ENCODE measurements at places on chromosomes 3 and 15. TPM values are rescaled to one million over a fixed set of nuclear protein-coding genes. Genes with fewer than 3 reads are reported as not detected.

GRCh38 chr3:140219291-140219690 is 284.3 kb downstream of the CLSTN2 start:
- peak; percentile 35 for DNase-seq

GRCh38 chr15:68693071-68693470 is 114.3 kb downstream of the CORO2B start:
- DNase-seq = peak; percentile 57

DNA sequence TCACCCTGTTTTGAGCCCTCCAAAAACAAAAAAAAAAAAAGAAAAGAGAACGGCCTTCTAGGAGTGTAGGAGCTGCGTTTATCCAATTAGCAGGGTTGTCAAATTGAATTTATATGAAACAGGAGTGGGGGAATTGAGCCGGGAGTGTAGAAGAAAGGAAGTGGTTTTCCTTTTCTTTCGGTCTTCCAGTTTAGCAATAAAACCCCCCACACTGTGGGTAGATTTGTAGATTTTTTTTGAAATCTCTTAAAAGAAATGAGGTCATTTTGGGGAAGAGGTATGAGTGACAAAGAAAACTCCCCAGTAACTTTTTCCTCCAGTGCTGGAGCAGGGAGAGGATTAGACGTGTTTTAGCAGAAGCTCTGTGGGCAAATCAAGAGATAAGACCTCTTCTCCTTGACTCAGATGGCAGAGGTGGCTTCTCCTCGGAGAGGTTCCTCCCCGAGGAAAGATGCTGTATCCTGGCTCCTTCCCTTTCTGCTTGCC is 30.8 kb downstream of the BOC start:
- peak; percentile 67 for DNase-seq

- peak; percentile 48 for DNase-seq
Measured at GRCh38 chr3:190382082-190382481, 5.9 kb upstream of the CLDN16 start.

The DISP2 gene
- 0.19 TPM for total RNA-seq

DNA sequence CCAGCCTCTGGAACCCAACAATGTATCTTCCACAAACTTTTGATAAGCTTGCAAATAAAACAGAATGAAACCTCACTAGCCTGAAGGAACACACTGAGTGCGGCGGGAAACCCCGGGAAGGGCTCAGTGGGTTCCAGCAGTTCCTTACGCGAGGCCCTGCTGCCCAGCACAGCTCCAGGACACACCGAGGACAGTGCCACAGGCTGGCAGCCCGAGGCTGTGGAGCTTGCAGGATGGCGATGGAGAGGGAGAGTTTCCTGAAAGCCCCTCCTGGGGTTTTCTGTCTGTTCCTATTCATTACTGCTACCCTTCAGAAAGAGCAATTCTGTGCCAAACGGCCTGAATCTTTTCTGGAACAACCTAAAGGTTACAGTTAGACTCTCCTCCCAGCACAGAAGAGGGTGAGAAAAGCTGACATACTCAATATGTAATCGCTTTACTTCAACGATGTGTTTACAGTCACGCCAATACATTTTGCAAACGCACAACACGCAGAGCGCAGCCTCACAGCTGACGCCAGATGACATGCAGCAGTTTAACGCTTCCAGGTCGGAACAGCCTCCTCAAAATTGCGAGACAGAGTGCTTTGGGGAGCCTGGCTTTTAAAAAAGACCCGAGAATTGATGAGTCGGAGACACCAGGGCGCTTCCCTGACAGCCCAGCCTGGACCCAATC is 57.1 kb upstream of the RPL32 start:
- DNase-seq = no peak

DNA sequence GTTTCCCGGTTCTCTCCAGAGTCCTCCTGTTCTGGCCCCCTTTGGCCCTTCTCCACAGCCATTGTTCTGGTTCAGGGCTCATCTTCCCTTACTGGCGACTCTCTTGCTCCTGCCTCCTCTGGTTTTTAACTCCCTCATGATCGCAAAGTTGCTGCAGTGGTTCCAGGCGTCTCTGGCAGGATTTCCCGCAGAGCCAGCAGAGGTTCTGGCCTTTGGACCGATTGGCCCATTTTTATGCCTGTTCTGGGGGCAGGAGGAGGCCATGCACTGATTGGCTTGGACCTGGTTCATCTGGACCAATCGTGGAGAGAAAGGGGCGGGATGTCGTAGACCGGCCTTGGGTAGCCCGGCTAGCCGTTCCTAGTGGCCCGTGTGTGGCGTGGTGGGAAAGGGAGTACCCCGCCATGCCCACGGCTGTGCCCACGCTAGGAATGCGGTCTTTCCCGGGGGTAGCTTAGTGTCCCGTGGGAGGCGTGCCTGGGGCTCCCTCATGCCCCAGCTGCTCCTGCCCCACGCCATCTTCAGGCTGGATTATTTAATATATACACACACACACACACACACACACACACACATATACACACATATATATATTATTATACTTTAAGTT is 113.4 kb downstream of the FBLN2 start:
- no peak for DNase-seq

- no peak for DNase-seq
Measured at GRCh38 chr3:180189310-180189648, 152.5 kb upstream of the PEX5L start.

The C3orf85 gene
- total RNA-seq = not detected

The ZCWPW2 gene
- total RNA-seq = not detected

The ANKDD1A gene
- total RNA-seq = 5.9 TPM

GRCh38 chr3:55571913-55572312 is 84.8 kb upstream of the WNT5A start:
- DNase-seq = peak; percentile 4

The DENND6A gene
- 41.0 TPM for total RNA-seq

DNA sequence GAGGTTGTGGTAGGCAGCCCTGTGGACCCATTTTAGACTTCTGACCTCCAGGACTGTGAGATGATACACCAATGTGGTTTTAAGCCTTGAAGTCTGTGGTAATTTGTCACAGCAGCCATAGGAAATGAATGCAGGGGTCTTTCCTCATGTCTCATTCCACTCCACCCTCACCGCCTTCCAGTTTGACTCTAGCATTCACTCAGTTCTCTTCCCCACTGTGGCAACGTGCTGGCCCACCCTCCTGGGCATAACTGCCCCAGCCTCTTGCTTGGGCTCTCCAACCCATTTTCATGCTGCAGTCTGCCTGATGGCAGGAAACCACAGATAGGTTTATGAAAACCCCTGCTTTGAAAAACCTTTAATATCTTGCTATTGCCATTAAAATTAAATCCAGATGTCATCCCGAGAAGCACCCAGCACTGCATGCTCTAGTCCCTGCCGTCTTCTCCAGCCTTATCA is 7.3 kb upstream of the TRNT1 start:
- no peak for DNase-seq

DNA sequence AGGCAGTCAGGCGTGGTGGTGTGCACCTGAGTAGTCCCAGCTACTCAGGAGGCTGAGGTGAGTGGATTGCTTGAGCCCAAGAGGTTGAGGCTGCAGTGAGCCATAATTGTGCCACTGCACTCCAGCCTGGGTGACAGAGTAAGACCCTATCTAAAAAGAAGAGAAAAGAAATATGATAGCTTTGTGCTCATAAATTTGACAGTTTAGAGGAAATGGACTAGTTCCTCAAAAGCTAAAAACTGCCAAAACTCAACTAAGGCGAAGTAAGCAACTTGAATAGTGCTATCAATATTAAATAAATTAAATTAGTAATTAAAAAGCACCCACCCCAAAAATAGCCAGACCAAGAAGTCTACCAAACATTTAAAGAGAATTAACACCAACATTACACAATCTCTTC is 24.5 kb upstream of the SLC15A2 start:
- DNase-seq = no peak

Data from A172 (cell line).